ENCODE measurements at places on chromosomes 16 and 17.

GRCh38 chr16:48583075-48584065 is 26.6 kb downstream of the N4BP1 start:
- no peak for DNase-seq

DNA sequence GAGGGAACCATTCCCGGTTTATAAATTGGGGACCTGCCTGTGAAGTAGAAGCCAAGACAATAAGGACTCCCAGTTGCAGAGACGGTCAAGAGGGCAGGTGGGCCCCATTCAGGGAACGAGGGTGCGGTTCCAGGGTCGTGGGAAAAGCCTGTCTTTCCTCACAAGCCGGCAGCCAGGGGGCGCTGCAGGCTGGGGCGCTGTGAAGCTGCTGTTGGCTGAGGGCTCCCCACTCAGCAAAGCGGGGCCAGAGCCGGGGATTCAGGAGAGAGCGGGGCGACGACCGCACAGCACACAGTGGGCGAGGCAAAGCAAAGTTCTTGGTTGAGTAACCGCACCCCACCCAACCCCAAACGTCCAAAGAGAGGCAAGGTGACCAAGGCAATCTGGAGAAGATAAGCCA is 24.9 kb downstream of the CDRT15 start:
- no peak for DNase-seq

- no peak for DNase-seq
These were observed 140.5 kb downstream of the SSH2 start for GRCh38 chr17:29789196-29790170.

GRCh38 chr16:88677721-88678120 is 8.6 kb downstream of the SNAI3 start:
- no peak for DNase-seq

- DNase-seq: no peak
These were observed 13.3 kb upstream of the ACSF3 start for GRCh38 chr16:89080196-89080853.

GRCh38 chr17:32755045-32755805 is 121.7 kb downstream of the MYO1D start:
- no peak for DNase-seq

DNA sequence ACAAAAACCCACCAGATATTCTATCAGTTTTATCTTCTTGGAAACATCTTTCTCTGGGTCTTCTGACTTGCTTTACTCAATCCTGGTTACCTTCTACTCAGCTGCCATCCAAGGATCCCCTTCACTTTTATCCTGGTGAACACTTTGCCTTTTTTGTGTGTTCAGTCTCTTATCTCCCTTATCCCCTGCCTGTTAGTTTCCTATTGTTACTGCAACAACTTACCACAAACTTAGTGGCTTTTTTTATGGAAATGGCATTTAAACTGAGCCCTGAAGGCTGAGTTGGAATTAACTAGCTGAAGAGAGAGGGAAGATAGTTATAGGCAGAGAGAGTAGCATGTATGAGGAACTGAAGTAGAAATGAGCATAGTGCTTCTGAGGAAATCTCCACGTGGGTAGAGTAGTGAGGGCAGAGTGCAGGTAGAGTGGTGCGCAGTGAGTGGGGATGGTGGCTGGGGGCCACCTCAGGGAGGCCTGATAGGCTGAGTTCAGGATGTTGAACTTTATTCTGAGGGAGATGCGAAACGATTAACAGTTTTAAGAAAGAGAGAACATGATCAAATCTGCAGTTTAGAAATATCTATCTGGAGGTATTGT is 26.3 kb downstream of the TANGO6 start:
- DNase-seq: no peak

DNA sequence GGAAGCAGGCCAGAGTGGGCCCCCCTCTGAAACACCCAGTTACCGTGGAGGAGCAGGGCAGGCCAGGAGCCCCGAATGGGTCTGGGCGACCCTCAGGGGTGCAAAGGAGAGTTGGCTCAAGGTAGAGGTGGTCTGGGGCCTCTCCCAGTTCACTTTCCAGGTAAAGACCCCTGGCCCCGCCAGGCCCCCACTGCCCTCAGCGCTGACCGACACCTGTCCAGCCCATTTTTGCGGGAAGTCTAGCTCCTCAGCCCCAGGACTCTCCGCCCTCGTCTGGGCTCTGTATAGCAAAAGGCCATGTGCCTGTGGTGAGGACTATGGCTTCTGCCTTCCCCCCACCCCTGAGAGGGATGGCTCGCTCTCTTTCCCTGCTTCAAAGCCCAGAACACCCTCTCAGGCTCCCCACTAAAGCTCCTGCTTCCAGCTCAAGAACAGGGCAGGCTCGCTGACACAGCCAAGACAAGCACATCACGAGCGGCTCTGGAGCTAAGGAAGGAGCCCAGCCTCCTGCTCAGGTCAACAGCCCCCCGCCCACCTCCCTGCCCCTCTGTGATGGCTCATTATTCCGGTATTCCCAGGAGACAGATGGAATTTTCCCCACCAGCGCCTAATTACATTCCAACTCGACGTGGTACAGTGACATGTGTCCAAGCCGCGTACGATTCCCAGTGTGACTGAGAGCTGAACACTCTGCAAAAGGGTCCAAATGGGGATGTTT is 59.4 kb downstream of the RTN4RL1 start:
- DNase-seq: no peak

GRCh38 chr16:10938321-10938720 is 3.9 kb downstream of the DEXI start:
- DNase-seq: no peak

GRCh38 chr16:57711-58110 is 4.1 kb downstream of the SNRNP25 start:
- no peak for DNase-seq

DNA sequence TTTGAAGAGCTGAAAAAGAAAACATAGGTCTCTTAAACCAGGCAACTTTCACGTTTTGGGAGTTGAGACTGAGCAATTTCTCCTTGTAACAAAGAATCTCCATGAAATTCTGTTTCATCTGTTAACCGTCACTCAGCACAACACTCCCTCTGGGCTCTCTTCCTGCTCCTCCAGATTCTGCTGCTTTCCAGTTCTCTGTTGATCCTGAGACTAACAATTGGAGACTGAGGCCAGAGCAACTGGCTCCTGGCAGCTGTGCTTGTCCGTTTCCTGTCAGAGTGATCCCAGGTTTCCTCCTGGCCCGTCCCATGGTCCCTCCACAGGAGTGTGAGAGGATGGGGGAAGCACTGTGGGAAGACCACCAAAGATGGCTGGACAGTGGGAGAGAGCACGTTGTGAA is 32.5 kb downstream of the IST1 start:
- no peak for DNase-seq

DNA sequence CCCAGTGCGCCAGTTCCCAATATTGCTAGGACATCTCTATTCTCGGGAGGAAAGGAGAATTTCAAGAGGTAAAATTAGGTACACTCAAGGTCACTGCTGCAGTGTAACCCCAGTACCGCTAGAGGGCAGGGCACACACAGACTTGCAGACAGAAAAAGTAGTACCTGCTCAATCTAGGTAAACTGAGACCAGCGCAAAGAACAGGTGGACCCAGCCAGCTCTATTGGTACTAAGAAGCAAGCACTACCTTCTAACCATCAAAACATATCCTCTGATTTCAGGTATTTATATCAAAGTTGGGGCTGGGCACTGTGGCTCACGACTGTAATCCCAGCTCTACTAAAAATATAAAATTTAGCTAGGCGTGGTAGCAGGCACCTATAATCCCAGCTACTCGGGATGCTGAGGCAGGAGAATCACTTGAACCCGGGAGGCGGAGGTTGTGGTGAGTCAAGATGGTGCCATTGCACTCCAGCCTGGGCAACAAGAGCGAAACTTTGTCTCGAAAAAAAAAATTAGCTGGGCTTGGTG is 3.6 kb upstream of the WDR81 start:
- DNase-seq: no peak

- no peak for DNase-seq
These were observed 13.3 kb upstream of the SDK2 start for GRCh38 chr17:73657473-73658116.

GRCh38 chr17:37769050-37769449 is 24.2 kb upstream of the HNF1B start:
- no peak for DNase-seq

DNA sequence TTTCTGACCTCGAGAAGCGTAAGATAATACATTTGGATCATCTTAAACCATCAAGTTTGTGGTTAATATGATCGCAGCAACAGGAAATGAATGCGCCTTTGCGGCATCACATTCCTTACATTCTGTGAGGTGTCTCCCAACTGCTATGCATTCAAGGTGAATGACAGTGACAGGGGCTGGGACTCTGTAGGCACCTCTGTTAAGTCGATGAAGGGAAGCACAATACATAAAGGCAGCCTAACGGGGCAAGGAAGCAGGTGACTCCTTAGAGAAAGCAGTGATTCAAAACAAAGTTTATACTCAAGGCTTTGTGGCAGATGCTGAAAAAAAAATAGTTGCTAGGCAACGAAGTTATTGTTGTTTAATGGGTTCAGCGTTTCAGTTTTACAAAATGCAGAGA is 21.6 kb upstream of the EVPL start:
- no peak for DNase-seq

DNA sequence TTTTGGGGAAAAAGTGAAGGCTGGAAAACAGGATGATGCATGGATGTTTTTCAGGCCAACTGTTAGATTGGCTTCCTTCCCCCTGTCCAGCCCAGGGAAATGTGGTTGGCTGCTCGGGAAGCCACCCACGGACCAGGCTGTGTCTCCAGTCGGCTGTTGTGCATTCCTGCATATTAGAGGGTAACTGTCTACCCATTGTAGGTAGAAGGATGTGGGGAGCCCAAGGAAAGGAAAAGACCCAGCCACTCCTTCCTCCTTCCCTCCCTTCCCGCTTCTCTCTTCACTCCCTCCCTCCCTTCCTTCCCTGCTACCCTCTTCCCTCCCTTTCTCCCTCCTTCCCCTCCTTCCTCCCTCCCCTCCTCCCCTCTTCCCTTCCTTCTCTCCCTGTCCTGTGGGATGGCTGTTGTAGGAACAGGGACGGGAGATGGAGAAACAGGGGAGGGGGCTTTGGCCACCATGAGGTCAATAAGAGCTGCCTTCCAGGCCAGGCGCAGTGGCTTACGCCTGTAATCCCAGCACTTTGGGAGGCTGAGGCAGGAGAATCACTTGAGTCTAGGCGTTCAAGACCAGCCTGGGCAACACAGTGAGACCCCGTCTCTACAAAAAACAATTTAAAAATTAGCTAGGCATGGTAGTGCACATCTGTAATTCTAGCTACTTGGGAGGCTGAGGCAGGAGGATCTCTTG is 16.9 kb downstream of the SYT17 start:
- DNase-seq: no peak

GRCh38 chr16:20844588-20844987 is 38.3 kb downstream of the REXO5 start:
- DNase-seq: peak; percentile 34

DNA sequence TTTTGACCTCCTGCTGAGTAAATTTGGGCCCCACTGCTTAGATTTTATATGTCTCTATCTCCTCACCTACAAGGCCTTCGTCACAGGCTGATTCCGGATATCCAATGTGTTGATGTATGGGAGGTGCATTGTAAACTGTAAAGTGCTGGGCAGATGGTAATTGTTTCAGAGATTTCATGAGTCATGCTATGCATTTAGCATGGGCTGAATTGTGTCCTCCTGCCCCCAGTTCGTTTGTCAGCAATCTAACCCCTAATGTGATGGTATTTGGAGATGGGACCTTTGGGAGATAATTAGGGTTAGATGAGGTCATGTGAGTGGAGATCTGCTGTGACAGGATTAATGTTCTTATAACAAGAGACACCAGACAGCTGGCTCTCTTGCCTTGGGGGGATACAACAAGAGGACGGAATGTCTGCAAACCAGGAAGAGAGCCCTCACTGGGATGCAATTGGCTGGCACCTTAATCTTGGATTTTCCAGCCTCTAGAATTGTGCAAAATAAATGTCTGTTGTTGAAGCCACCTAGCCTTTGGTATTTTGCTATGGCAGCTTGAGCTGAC is 101.8 kb upstream of the NLRP1 start:
- DNase-seq: no peak

DNA sequence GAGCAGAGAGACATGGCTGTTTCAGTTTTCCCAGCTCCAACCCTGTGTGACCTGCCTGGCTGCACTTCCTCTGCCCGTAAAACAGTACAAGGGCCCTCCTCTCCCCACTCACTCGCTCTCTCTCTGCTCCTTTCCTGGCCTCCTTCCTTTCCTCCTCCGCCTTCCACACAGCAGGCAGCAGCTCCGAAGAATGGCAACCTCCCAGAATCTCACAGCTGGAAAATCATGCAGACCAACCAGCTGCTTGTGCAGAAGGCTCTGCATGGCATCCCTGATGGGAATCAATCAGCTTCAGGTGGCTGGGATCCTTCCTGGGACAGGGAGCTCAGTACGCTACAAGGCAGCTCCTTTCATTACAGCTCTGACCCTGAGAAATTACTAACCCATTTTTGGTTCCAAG is 27.4 kb downstream of the TMEM132E start:
- no peak for DNase-seq

DNA sequence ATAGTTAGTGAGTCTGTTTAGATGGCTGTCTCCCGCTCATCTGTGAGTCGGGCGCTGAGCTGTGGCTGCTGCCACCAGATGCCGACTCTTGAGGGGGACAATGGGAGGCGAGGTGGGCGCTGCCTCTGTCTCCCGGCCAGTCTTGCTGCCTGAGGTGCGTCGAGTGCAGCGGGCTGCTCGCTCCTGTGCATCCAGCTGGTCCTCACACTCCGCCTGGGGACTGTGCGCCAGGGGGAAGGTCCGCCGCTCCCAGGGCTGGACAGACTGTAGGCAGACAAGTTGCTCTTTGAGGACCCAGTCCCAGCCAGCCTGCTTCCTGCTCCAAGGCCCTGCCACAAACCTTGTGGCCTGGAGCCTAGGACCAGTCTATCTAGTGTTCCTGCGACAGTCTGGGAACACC is 32.4 kb downstream of the STH start:
- no peak for DNase-seq

DNA sequence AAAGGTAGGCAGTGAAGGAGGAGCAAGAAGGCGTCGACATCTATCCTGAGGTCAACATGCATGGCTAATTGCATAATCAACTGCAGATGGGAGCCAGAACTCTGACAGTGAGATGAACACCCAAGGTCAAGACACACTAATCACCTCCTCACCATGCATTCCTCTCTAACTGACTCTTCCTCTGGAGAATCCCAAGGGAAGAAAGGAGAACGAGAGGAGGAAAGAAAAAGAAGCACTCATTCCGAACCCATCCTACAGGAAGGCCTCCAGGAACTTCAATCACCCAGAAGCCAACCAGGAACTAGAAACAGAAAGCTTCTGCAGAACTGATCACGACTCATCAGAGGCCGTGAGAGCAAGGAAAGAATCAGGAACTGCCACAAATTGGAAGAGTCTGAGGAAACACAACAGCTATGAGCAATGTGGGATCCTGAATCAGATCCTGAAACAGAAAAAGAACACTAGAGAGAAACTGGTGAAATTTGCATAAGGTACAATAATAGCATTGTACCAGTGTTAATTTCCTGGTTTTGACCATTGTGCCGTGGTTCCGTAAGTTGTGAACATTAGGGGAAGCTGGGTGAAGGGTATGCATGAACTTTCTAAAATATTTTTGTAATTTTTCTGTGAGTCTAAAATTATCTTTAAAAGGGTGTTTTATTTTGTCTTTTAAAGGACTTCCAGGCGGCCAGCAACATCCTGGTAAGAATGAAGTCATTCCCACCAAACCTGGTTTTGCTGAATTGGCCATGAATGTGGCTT is 10.0 kb upstream of the BEAN1 start:
- DNase-seq: no peak

Data from KG1 (cell line).